NT2/D1 (cell line): ENCODE measurements at places on chromosomes 4 and X.

DNA sequence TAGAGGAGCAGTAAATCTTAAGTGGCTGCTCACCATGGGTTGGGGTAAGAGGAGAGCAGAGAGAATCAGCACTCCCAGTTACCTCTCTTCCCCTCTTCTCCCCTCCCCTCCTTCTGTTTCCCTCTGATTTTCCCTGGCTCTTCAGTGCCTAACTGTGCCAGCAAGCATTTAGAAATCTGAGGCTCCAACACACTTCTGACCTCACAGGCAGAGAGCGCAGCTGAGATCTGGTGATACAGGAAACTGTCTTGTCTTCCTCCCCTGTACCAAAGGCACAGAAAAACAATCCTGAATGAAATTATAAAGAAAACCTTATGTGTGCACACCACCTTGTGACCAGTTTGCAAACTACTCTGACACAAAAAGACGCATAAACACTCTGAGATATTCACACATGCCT lies 82.4 kb upstream of the SMIM10 start:
- DNase-seq: no peak

DNA sequence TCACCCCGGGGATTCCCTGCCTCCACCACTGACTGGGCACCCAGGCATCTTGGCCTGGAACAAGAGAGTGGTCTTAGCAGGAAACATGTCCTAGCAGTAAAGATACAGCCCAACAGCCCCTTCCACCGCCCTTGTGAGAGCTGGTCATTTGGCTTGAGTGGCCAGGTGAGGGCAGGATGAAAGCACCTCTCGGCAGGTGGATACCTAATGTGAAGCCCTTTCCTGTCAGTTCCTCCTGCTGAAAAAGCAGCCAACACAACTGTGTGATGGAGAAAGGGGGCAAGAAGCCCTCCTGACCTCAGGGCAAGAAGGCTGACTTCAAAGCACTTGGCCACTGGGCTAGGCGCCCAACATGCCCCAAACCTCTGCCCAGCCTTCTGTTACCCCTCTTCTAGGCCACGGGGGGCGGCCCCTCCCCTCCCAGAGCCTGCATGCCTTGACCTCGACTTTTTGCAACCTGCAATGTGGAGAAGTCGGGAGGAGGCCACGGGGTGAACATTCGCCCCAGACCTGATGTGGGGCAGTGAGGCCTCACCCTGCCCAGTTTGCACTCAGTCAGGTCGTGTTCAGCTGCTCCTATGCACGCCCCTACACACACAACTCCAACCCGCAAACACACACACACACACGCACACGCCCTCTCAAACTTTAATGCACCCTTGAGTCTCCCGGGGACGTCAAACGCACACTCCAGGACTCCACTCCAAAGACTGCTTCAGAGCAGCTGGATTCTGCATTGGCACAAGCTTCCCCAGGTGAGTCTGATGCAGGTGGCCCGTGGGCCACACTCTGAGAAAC lies 1.1 kb downstream of the LGI2 start:
- no peak for DNase-seq

GRCh38 chrX:14690553-14690952 lies 161.2 kb downstream of the GLRA2 start:
- no peak for DNase-seq

GRCh38 chrX:36422368-36422767 lies 502.8 kb downstream of the CFAP47 start:
- DNase-seq: no peak

DNA sequence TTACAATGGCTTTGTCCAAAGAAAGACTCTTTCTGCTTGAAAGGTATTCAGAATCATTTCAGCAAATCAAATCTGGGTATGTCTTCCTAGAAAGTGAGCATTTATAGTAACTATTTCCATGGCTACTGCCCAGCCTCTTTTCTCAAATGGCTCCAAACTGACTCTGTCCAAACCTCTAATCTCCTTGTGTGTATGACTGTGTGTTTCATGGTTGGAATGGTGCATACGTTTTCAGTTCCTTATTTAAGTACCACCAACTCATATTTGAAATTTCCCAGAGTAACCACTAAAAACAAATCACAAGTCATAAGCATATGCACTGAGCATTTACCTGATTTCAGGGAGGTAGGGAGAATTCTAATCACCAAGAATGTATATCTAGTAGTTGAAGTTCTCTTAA lies 106.0 kb downstream of the TMEM144 start:
- DNase-seq: no peak

DNA sequence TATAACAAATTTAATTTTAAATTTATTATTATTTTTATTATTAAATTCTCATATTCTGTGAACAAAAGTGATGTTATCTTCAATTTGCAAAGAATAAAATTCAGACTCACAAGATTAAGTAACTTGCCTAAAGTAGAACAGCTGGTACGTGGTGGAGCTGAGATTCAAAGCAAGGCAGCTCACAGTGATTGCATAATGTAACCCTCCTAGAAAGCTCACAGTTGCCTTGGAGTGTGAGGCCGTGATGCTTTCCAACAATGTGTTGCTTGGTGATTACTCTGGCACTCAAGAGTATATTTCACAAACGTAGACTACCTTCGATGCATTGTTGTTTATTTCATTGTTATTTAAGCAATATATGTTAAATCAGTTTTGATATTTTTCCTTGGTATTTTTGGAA lies 1039.2 kb upstream of the PABPC4L start:
- no peak for DNase-seq

GRCh38 chr4:185318679-185319078 lies 77.0 kb downstream of the LRP2BP start:
- peak; percentile 44 for DNase-seq

GRCh38 chr4:172979332-172979731 lies 189.3 kb upstream of the GALNT7 start:
- DNase-seq: no peak

DNA sequence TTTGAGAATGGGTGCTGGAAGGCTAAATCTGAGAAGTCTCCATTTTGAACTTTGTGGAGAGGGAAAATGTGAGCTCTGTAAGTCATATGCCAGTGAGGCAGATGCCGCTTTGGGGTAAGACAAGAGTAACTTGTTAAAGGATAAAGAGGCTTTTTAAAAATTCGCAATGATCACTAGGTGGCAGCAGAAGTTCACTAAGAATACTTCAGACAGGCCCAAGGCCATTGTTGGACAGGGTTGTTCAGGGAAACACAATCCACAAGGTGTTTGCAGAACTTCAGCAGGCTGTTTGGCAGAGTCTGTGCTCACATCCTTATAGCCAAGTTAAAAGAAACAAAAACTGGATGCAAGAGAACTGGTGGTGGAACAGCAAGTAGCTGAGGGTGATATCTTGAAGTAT lies 13.7 kb upstream of the PIGA start:
- DNase-seq: peak; percentile 46

- DNase-seq: no peak
Measured at GRCh38 chr4:105666693-105667092, 41.8 kb downstream of the INTS12 start.

- DNase-seq: no peak
Measured at GRCh38 chr4:119151161-119151560, 15.5 kb downstream of the MYOZ2 start.
